T-helper 1 cell (primary cell): ENCODE measurements at places on chromosomes 2 and 18.

- no peak for DNase-seq
Measured at GRCh38 chr18:49193897-49194296, 243.1 kb upstream of the SMAD7 start.

- DNase-seq: no peak
Measured at GRCh38 chr18:72107647-72108383, 436.3 kb downstream of the CBLN2 start.

GRCh38 chr18:9971313-9971920 is 57.6 kb downstream of the VAPA start:
- peak; percentile 61 for DNase-seq

GRCh38 chr2:181947273-181947672 is 38.4 kb upstream of the PPP1R1C start:
- DNase-seq: no peak

DNA sequence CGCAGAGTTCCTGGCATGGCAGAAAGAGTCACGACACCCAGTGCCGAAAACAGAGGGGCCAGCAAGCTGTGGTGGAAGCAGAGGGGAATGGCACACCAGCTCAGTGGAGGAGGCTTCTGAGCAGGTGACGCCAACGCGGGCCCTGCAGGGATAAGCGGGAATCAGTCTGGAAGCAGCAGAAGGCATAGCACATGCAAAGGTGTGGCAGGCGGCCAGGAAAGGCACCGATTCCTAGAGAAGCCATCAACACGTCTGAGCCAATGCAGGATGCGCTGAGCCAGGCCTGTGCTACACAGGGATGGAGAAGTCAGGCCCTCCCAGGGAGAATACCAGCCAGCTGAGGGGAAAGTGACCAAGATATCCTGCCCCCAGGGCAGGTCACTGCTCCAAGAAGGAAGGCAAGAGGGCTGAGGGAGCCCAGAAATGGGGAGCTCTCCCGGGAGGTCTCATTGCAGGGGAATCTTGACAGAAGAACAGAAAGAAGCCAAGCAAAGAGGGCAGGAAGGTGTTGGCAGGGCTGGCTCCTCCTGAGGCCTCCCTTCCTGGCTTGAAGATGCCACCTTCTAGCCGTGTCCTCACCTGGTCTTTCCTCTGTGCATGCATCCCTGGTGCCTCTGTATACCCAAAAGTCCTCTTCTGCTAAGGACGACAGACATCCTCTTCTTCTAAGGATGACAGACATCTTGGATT is 16.3 kb downstream of the TEX51 start:
- no peak for DNase-seq

- DNase-seq: no peak
Measured at GRCh38 chr2:64905338-64906024, 83.7 kb upstream of the SLC1A4 start.

DNA sequence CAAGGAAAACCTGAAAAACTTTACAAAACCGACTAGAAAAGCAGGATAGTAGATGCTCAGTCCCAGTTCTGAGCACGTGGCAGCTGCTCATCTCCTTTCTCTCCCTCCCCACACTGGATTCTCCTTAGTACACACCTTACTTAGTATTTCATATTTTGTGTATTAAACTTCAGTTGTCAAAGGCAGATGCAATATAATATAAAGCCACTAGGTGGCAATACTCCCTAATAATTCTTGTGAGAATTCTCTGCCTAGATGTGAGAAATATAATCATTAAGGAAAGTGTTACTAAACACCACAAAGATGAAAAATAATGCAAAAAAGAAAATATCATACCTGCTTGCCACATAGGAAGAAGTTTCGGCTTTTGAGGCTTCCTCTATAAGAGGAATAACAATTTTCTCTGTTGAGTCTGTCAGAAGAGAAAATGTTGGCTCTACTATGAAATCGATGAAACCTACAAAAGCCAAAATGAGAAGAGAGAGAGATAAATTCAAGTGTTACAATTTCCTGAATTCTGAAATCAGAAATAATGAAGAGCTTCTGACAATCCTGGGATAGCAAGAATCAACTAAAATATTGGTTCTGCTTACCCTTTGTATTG is 200.6 kb downstream of the PPP1R1C start:
- peak; percentile 9 for DNase-seq

DNA sequence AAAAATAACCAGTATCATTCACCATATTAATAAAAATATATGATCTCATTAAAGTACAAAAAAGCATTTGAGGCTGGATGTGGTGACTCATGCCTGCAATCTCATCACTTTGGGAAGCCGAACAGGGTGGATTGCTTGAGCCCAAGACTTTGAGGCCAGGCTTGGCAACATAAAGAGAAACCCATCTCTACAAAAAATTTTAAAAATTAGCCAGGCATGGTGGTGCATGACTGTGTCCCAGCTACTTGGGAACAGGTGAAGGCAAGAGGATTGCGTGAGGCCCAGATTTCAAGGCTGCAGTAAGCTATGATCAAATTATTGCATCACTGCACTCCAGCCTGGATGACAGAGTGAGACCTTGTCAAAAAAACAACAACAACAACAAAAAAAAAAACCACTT is 75.9 kb downstream of the RAD51AP2 start:
- DNase-seq: no peak

DNA sequence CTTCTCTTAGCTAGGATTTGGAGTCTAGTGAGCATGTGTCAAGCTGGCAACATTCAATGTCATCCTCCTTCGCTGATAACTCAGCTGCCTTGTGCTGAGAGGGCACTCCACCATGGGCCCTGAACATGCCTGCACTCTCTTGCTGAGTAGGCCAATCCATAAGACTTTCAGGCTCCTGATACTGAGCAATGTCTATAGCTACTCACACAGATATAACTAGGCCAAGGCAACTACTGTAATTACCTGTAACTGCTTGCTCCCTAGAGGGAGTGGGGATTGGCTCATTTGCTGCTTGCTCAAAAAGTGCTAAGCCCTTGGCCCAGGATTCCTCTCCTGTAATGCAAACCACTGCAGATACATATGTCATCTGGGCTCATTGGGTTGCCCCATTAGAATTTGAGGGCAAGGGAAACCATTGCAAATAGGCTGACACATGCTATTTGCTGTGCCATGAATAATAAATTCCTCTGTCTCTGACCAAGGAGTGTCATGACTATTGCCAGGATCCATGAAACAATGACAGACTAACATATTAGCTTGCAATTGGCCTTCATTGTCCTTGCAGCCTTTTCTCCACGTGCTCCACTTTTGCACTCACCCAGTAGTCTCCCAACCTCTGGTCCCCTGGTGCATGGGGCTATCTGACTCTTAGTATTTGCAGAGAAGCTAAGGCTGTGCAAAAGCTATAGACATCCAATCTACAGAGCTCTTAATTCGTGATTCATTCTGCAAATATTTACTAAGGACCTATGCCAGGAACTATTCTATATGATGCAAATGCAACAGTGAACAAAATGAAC is 36.9 kb upstream of the BMPR2 start:
- no peak for DNase-seq
